ENCODE measurements at places on chromosomes 1 and 21. TPM values are rescaled to one million over a fixed set of nuclear protein-coding genes. Genes with fewer than 3 reads are reported as not detected.

Gene SPRR2D
- not detected for total RNA-seq

Gene RNF186
- total RNA-seq, result not detected

Gene HES5
- not detected for total RNA-seq

Gene BRDT
- not detected for total RNA-seq

DNA sequence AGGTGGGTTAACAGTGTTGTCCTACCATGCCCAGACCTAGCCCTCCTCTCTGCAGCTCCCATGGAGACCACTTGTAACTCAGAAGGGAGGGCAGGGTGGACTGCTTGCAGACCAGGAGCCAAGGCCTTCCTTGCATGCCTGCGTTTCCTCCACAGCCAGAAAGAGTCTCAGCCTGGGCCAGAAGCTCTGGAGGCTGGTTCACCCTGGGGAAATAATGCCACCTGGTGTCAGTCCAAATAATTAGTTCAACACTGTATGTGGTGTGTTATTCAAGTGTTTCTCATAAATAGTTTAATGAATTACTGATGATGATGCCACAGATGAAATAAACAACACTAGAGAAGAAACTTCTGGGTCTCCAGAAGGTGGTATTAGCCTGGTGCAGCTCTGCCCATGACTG lies 16.9 kb upstream of the VANGL1 start:
- no peak overlapping the region for H3K4me3 ChIP-seq
- H3K27ac ChIP-seq, result no peak overlapping the region
- no peaks in the 10 kb centered on the region for H3K27me3 ChIP-seq
- no peaks in the 10 kb centered on the region for H3K4me1 ChIP-seq
- no peak for DNase-seq

GRCh38 chr1:184838504-184838951 lies 83.9 kb upstream of the EDEM3 start:
- no peaks in the 10 kb centered on the region for H3K36me3 ChIP-seq
- no peak overlapping the region for H3K27ac ChIP-seq
- no peak for DNase-seq
- H3K4me1 ChIP-seq, result no peaks in the 10 kb centered on the region
- no peak overlapping the region for H3K4me3 ChIP-seq

DNA sequence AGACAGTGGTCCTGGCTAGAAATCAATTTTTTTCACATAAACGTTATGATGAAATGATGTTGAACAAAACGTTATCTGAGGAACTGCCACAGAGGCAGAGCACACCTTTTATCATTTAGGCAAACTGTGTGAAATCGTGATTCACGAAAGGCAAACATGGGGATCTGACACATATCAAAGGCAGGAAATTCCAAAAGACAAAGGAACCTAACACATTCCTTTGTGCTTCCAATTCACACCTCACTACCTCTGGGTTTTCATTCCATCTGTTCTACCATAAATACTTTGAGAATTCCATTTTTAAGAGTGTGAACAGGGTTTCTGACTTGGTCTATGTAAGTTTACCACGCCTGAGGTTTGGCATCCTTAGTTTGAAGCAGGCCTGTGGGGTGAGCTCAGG lies 119.5 kb upstream of the KRTAP19-8 start:
- H3K4me1 ChIP-seq, result peaks cover 21% of the 10 kb centered on the region
- no peak overlapping the region for H3K4me3 ChIP-seq
- H3K27ac ChIP-seq, result no peak overlapping the region
- H3K27me3 ChIP-seq, result no peaks in the 10 kb centered on the region
- H3K36me3 ChIP-seq, result no peaks in the 10 kb centered on the region

- H3K27me3 ChIP-seq, result peaks cover 4% of the 10 kb centered on the region
- H3K27ac ChIP-seq, result no peak overlapping the region
These were observed 259 bp downstream of the KCNT2 start for GRCh38 chr1:196607981-196608380.

DNA sequence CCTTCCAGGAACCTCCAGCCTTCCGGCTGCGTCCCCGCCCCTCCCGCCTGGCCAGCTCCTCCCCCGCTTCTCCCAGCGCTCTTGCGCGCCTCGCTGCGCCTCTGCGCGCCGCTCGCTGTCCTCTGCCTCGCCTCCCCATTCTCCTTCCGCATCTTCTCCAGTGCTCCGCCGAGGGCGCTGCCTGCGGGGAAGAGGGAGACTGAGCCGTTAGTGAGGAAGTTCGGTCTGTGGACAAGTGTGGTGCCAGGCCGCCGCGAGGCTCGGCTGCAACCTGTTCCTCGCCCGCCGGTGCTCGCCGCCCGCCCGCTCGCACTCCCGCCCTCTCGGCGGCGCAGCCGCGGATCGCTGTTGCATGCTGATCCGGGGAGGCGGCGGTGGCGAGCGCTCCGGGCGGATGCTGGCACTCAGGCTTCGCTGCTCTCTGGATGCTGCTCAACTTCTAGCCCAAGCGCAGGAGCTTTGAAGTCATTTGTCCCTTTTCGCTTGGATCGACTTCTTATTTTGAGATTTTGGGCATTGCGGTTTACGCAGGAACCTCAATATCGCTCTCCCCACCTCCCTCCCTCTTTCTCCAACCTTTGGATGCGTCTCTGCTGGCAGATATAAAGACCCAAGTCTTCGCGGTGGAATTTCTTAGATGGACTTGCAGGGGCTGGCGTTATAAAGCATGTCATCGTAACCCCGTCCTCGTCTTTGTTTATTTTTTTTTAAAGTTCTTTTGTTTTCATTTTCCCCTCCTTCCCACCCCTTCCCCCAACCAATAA lies 614 bp upstream of the CACNA1E start:
- no peaks in the 10 kb centered on the region for H3K36me3 ChIP-seq
- peaks cover 47% of the 10 kb centered on the region for H3K27me3 ChIP-seq
- H3K4me1 ChIP-seq, result no peaks in the 10 kb centered on the region
- no peak overlapping the region for H3K4me3 ChIP-seq

DNA sequence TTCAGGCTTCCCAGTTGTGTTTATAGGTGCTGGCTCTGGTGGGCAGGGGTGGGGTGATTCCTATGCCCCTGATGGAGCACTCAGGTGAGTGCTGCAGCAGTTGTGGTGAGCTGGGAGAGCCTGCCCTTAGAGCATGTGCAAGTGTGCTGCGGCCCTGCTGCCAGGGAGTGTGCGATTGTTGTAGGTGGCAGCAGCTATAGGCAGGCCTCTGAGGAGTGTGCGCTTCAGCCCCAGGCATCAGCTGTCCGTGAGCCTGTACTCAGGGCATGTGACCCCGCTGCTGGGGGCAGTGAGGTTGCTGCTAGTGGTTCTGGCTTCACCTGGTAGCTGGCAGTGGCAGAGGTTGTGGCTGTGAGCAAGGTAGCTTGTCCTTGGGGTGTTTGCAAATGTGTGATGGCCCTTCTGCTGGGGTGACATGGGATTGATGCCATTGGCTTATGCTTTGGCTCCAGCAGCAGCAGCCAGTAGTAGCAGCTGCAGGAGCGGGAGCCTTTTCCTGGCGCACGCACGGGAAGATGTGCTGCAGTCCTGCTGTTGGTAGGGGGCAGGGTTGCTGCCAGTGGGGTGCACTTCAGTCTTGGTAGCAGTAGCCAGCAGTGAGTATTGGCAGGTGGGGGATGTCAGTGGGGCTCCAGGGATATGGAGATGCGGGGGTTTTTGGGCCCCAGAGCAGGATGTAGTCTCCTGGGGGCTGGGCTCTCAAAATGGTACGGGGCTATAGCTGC lies 37.7 kb downstream of the SYCP1 start:
- H3K36me3 ChIP-seq, result no peaks in the 10 kb centered on the region
- no peak for DNase-seq
- H3K4me3 ChIP-seq, result no peak overlapping the region

- no peak overlapping the region for H3K4me3 ChIP-seq
- peaks cover 46% of the 10 kb centered on the region for H3K4me1 ChIP-seq
- no peaks in the 10 kb centered on the region for H3K27me3 ChIP-seq
- H3K27ac ChIP-seq, result no peak overlapping the region
- no peaks in the 10 kb centered on the region for H3K36me3 ChIP-seq
- DNase-seq, result no peak
These were observed 60.7 kb downstream of the ADARB1 start for GRCh38 chr21:45135122-45135521.

GRCh38 chr1:16260814-16261213 lies 23.8 kb upstream of the CPLANE2 start:
- peak overlapping the region; percentile 58 for H3K27ac ChIP-seq
- H3K4me3 ChIP-seq, result no peak overlapping the region
- peaks cover 37% of the 10 kb centered on the region for H3K4me1 ChIP-seq
- H3K36me3 ChIP-seq, result peaks cover 2% of the 10 kb centered on the region
- peak; percentile 66 for DNase-seq

DNA sequence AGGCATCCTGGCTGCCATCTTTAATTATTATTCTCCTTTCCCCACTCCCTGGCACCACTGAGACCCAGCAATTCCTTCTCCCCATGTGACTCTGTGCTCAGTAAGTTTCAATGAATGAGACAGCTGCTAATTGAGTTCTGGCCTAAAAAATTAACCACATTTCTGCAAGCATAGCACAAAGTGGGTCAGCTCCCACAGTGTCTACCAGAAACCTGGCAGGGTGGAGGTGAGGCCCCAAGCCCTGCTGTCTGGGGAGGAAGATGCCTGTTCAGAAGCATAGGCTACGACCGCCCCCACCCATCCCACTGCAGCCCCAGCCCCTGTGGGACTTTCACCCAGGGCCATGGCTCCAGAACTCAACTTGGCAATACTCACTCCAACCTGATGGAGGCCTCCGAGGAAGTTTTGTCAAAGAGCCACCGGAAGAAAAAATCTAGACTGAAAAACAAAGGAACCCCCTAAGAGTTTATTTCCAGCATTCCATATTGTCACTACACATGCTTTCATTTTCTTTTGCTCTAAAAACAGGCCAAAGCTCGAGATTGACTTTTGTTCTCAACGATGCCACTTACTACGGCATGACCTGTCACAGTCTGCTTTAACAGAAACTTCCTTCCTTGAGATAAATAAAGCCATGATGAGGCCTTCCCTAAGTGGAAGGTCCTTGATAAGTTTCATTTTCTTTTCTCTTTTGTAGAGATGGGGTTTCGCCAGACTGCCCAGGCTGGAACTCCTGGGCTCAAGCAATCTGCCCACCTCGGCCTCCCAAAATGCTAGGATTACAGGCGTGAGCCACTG lies 26.5 kb downstream of the TMEM63A start:
- peaks cover 69% of the 10 kb centered on the region for H3K36me3 ChIP-seq
- H3K4me3 ChIP-seq, result no peak overlapping the region
- H3K4me1 ChIP-seq, result no peaks in the 10 kb centered on the region
- DNase-seq, result no peak
- no peak overlapping the region for H3K27ac ChIP-seq
- no peaks in the 10 kb centered on the region for H3K27me3 ChIP-seq

DNA sequence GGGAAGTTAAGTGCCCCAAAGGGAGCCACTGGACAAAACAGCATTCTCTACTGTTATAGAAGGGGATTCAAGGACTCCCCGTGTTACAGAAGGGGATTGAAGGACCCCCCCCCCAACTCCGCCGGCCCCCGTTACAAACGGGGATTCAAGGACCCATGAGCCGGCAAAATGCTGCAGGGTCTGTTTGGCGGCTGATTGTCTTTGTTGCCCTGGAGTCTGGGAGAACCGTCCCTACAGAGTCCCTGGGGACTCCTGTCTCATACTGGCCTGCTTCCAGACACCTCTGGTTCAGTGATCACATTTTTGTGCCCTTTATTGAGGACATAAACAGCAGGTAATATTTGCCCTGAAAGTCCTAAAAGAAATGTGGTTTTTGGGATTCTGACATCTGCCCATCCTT lies 96.4 kb downstream of the SYF2 start:
- H3K27me3 ChIP-seq, result no peaks in the 10 kb centered on the region
- no peak overlapping the region for H3K27ac ChIP-seq
- no peak for DNase-seq
- no peak overlapping the region for H3K4me3 ChIP-seq
- no peaks in the 10 kb centered on the region for H3K36me3 ChIP-seq
- no peaks in the 10 kb centered on the region for H3K4me1 ChIP-seq
